ENCODE measurements at places on chromosomes 5 and 9.

GRCh38 chr5:160555581-160555970 is 133.9 kb downstream of the PTTG1 start:
- DNase-seq, result no peak

DNA sequence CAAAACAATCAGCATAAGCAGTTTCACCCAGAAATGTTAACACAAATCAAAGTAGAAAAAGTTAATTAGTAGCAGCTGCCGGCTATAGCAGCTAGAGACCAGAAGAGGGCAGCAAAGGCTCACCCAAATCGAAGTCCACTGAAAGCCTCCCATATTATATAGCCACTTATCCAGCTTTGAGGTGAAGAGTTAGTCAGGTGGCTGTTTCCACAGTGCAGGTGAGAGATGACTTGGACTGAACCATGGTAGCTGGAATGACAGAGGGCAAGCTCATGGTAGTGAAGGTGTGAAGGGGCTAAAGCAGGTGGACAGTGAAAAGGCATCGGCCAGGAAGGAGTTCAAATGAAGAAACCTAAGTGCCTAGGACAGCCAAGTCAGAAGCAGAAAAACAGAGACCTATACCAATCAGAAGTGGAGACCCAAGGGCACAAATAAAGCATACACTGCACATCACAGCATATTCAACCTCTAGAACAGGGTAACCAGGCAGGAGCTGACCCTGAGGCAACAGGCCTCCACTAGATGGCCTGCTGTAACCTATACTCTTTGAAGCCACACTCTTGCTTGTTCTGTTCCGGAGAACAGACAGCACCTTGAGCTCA is 7.2 kb upstream of the RNF38 start:
- DNase-seq, result no peak

DNA sequence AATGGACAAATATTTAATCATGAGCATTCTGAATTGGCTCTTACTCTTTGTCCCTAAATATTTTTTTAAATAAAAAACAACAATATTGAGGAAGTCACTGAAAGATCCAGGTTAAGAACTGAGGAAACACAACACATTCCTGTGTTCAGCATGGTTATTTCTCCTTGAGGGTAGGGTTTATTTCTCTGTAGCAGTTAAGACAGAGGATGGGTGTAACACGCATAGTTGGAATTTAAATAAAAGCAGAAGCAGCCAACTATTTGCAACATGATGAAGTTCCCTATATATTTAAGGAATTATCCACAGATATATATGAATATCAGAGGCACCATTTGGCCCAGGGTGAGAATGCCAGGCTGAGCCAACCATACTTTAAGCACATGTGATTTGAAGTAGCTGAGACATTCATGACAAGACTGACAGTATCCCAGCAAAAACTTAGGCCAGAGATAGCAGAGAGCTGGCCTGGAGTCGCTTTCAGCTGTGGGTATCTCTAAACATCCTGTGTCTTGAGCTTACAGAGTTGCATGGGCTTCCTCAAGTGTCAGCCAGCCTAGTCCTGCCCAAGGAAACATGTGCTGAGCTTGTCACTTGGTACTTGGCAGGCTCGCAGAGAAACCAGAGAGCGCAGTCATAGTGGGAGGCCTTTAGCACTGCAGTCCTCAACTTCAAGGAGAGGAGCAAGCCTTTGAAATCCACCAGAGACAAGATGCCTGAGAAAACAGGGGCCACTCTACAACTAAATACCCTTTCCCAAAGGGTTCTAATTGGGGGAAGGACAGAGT is 43.6 kb downstream of the SEMA5A start:
- no peak for DNase-seq

DNA sequence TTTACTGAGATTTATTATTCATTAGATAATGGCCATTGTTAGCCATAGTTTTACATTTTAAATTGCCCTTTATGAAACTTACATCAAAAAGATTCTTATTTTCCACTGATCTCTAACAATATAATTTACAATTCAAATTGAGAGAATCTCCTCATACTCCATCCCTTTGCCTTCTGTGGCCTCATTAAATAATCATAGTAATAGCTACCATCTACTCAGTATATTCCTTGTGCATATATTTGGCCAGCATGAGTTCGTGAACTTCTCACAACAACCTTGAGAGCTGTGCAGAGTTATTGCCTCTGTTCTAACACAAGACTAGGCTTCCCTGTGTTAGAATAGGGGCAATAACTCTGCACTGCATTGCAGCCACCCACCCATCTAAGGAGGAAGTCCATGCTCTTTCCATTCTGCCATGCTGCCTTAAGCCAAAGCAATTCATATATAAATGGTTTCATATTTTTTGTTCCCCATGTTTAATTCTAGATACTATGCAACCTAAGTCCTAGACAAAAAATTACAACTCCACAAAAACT is 99.1 kb downstream of the ADAMTSL1 start:
- DNase-seq, result no peak

- DNase-seq, result no peak
Observed at GRCh38 chr5:111703662-111704061, 53.3 kb downstream of the NREP start.

DNA sequence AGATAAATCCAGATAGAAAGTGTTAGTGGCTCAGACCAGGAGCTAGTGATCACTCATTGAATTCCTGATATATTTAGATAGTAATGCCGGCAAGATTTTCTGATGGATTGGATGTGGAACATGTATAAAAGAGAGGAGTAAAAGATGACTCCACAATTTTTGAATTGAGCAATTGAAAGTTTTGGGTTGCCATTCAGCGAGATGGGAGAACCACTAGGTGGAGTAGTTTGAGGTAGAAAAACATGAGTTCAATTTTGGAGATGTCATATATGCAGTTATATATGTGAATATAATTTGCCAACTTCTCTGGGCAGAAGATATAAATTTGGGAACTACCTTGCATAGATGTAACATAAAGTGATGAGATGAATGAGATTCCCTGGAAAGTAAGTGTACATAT is 502.5 kb upstream of the SEMA6A start:
- no peak for DNase-seq

- no peak for DNase-seq
Observed at GRCh38 chr5:52758014-52758413, 29.7 kb upstream of the ITGA1 start.

GRCh38 chr5:139543423-139543991 is 17.6 kb upstream of the UBE2D2 start:
- no peak for DNase-seq

GRCh38 chr5:92401-93220 is 643 bp downstream of the PLEKHG4B start:
- DNase-seq, result no peak

- DNase-seq, result no peak
Observed at GRCh38 chr5:100023536-100023935, 511.6 kb upstream of the FAM174A start.

- no peak for DNase-seq
Observed at GRCh38 chr5:67176936-67177335, 19.7 kb downstream of the CD180 start.

DNA sequence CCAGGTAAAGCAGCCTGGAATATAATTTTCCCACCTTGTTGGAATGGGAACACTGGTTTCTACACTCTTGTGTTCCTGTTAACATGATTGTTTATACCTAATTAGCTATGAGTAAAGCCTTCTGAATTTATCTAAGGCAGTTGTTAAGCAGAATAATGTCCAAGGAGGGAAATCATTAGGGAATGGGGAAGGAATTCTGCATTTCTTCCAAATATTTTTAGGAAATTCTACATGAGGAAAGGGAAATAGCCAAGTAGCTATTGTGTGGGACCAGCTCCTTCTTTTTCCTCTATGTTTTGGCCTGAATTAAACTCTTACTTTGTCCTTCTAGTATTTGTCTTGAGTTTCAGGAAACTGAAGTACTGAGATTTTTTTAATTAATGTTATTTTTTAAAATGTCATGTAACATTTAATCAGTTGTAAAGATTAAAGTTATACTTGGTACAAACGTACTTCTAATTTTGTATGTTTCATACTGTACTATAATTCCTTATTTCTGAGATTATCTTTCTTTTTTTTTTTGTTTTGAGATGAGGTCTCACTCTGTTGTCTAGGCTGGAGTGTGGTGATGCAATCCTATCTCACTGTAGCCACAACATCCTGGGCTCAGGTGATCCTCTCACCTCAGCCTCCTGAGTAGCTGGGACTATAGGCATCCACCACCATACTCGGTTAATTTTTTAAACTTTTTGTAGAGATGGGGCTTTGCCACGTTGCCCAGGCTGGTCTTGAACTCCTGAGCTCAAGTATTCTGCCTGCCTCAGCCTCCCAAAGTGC is 28.5 kb downstream of the ANKDD1B start:
- no peak for DNase-seq

DNA sequence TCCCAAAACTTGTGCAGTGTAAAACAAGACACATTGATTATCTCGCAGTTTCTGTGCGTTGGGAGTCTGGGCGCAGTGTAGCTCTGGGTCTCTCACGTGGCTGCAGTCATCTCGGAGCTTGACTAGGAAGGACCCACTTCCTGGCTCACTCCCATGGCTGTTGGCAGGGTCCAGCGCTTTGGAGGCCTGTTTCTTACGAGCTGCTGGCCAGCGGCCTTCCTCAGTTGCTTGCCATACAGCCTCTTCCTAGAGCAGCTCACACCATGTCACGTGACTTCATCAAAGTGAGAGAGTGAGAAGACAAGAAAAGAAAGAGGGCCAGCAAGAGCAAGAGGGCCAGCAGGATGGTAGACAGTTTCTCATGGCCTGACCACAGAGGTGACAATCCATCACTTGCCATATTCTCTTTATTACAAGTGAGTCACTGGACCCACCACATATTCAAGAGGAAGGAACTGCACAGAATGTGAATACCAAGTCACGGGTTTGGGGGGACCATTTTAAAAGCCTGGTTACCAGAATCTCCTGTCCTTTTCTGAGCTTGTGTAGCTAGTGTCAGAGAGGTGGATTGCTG is 36.2 kb downstream of the MCCC2 start:
- no peak for DNase-seq

DNA sequence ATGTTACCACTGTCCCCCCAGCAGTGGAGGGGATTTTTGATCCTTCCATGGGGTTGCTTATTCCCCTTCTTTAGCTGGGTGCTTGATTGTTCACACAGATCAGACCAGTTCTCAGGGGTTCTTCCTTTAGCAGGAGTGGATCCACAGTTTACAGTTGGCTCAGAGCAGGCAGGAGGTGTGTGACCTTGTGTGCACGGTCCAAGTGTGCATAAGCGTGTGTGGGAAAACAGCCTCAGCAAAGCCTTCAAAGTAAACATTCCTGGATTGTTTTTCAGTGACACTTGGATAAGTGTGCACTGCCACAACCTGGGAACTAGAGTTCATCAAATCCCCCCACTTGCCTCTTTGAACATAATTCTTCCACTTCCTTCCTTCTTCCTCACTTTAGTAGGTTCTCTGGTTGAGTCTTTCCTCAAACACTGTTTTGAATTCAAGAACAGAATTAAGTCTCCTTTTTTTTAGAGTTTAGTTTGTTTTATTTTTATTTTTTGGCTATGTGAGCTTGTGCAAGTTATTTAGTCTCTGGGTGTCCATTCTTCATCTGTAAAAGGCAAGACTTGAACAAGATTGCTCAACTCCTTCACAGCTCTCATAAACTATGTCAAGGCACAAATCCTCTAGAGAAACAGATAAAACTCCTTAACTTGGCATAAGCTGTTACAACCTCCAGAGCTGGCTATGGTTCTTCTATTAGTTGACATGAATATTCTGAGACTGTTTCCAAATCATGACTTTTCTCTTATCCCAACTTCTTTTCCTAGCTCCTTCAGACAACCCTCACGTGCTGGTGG is 78.0 kb downstream of the OSMR start:
- DNase-seq, result peak; percentile 54

Measured in skeletal muscle cell (primary cell).